ENCODE measurements at places on chromosomes 7 and 10. TPM values are rescaled to one million over a fixed set of nuclear protein-coding genes. Genes with fewer than 3 reads are reported as not detected.

The CLDN4 gene
- total RNA-seq: 0.37 TPM

The PTPRE gene
- 12.5 TPM for total RNA-seq

The BICC1 gene
- total RNA-seq: 6.1 TPM

The ZNF735 gene
- not detected for total RNA-seq

The AZGP1 gene
- 99.5 TPM for total RNA-seq

Data from liver (tissue), 10 donors.